H54 (cell line): ENCODE measurements at places on chromosomes 2 and 18.
A peak's percentile ranks its signal among the peaks of the same experiment; 100 is the strongest.

DNA sequence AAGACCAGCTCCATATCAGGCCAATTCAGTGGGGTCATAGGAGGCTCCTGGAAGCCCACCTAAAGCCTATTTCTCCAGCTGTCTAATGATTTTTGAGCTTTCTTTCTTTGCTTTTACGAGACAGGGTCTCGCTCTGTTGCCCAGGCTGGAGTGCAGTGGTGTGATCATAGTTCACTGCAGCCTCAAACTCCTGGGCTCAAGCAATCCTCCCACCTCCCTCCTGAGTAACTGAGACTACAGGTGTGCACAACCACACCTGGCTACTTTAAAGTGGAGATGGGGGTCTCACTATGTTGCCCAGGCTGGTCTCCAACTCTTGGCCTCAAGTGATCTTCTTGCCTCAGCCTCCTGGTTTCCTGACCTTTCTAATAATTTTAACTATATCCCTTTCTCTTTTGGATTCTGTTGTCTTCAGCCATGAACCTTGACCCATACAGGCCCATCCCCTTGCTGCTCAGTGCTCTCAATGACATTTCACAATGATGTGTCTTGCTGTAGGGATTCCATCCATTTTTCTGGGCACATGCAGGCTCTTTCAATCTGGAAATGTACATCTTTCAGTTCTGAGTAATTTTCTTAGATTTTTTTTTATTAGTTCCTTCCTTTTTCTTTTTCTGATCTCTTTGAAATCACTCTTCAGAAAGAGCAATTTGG, 29.7 kb downstream of the GNLY start:
- no peak for DNase-seq

GRCh38 chr2:176685908-176686307, 416.7 kb downstream of the MTX2 start:
- DNase-seq, result no peak

DNA sequence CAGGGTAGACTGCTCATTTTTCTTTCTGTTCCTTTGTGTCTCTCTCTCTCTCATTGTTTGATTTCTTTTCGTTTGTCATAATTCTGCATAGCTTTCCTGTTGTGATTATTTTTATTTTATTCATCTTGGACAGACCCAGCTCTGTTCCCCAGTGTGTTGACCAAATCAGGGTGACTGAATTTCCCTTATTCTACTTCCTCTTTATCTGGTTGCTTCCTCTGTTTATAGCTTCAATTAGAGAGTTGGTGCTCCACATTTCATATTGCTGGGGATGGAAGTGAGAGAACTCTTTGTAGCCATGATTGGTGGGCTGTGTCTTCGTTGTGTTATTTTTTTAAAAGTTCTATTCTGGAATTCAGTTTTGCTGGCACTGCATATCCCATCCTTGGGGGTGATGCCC, 19.1 kb downstream of the PROKR1 start:
- DNase-seq, result no peak

- no peak for DNase-seq
Measured at GRCh38 chr2:235709969-235710879, 216.4 kb downstream of the AGAP1 start.

- no peak for DNase-seq
Measured at GRCh38 chr18:48975120-48975816, 24.5 kb upstream of the SMAD7 start.

DNA sequence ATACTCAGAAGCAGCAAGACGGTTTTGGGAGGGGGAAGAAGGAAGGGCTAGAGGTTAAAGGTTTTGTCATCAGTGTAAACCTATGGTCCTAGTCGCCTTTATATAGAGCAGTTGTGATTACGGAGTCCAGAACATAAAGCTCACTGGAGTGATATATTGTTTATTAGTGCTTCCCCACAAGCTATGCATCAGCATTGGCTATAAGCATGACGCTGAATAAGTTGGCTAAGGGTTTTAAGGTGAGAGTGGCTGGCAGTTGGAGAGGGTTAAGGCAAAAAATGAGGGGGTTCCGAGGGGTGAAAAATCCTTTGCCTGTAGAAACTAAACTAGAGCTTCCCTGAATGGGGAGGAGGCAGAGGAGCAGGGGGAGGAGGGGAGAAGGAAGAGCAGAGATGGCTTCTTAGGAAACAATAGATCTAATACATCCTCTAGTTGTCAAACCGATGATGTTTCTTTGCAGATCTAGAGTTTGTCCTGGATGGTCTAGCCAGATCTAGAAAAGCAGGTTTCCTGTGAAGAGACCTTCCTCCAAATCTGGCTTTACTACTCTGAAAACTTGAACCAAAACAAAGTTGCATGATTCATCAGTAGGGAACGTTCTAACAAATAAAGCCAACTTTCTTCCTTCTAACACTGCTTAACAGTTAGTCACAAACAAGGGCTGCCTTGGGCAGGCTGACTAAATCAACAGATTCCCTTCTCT, 2.5 kb downstream of the KLF7 start:
- DNase-seq, result peak; percentile 34

DNA sequence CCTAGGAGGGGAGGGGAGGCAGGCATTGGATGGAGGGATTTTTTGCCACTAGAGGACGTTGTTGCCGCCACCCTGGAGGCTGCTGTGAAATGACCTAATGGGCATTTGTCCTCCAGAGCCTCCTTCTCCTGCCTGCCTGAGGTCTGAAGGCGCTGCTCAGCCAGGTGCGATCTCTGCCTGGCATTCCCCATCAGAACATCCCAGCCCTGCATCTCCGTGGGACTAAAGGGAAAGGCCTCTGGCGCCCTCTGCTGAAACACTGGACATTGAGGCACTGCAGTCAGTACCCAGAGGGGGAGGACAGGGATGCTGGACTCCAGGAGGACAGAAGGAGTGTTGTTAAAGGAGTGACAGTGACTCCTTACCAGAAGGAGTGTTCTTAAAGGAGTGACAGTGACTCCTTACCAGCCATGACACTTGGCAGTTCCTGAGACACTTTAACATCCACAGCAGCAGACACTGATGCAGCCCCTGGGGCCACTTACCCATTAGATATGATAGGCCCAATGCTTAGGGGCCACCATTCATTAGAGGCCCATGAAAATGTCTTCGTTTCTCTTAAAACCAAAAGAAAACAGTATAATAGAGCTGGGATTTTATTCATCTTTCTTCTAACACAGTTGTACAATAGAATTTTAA, 17.0 kb downstream of the THNSL2 start:
- DNase-seq, result peak; percentile 55

- DNase-seq, result no peak
Measured at GRCh38 chr2:229843613-229844012, 78.2 kb downstream of the TRIP12 start.

DNA sequence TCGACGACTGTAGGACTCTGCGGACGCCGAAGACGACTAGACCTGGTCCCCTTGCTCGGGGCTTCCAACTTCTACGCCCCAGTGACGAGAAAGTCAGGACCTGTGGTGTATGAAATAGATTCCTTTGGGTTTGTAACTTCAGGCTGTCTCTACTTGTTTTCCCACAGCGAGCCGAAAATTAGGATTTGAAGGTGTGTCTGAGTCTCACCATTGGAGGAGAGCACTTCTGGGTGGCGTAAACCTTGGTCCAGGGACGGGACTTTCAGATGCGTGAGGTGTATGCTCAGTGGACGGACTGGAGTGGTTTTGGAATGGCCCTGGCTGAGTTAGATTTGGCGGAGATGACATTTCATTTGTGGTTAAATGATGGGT, 1.3 kb downstream of the BIRC6 start:
- peak; percentile 17 for DNase-seq

- DNase-seq, result peak; percentile 14
Measured at GRCh38 chr18:2641638-2642037, 13.9 kb upstream of the SMCHD1 start.

- DNase-seq, result no peak
Measured at GRCh38 chr18:10563886-10564285, 38.1 kb downstream of the NAPG start.

DNA sequence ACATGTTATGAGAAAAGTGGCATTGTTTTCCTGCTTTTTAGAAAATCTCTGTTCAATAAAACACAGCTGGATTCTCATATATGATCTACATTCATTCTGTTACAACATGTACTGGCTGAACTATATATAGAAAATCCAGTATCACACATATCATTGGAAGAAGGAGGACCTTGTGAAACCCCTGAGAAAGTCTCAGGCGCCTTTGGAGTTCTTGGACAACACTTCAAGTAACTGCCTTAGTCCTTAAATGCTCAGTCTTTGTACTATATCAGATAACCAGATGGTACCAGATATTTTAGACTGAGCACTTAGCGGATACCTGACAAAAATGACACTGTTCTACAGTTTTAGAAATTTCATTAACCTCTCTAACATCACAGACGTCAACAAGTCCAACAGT, 72.2 kb downstream of the ACVR1 start:
- no peak for DNase-seq

DNA sequence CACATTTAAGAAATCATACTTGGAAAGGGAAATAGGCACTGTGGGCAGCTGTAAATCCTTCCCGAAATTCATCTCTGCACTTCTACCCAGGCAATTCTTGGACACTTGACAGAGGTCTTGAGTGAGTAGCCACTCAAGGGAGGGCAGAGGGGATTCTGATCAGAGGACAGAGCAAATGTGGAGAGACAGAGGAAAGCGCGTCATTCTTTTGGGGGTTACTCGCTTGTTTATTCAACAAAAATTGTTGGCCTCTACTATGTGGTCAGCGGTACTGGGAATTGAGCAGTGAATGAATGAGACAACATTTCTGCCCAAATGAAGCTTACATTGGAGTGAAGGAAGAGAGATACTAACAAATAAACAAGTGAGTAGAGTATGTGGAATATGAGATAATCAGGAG, 41.4 kb upstream of the YES1 start:
- DNase-seq, result no peak

GRCh38 chr2:220188031-220188430, 560.6 kb downstream of the SLC4A3 start:
- peak; percentile 30 for DNase-seq

DNA sequence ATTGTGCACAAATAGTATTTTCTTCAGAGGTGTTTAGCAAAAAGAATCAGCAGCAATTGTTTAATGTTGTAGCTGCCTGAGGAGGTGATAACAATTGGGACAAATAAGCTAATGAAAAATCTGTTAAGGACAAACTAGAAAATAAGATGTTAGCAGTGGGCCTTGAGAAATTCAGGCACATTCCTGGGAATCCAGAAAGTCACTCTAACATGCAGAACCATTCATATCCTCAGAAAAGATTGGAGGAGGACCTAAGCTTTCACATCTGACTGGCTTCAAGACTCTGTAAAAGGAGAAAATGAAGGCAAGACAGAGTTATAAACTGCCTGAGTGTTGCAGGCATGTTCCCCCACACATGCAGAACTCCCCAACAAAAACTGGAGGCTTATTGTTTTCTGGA, 353.5 kb upstream of the RGPD4 start:
- no peak for DNase-seq

- DNase-seq, result no peak
Measured at GRCh38 chr2:239144713-239144999, 256.2 kb downstream of the HDAC4 start.

GRCh38 chr2:185291035-185291647, 447.5 kb upstream of the FSIP2 start:
- DNase-seq, result no peak

DNA sequence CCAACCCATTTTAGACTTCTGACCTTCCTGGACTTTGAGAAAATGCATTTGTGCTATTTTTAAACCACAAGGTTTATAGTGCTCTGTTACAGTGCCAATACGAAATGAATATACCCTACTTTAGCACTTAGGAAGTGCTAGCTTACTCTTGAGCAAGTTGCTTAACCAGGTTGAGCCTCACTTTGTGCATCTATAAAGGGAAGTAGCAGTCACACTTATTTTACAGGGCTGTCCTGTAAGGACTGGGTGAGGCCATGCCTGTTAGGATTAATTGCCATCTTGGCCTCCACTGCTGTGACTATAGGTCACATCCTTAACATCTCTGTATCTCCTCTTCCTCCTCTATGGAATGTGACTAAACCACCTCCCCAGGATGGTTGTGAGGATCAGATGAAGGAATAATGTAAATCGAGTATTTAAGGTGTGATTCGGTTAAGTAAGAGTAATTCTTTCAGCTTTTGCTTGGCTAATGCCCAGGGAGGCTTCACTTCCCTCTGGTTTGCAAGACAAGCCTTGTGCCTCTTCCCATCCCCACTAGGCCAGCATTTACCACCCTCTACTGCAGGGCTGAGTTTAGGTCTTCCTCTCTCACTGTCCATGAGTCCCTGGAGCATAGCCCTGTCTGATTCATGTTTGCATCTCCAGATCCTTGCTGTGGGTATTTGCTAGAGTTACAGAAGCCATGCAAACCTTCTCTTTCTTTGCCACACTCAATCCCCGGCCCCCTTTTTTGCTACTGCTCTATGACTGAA, 341.2 kb downstream of the ZNF521 start:
- no peak for DNase-seq

DNA sequence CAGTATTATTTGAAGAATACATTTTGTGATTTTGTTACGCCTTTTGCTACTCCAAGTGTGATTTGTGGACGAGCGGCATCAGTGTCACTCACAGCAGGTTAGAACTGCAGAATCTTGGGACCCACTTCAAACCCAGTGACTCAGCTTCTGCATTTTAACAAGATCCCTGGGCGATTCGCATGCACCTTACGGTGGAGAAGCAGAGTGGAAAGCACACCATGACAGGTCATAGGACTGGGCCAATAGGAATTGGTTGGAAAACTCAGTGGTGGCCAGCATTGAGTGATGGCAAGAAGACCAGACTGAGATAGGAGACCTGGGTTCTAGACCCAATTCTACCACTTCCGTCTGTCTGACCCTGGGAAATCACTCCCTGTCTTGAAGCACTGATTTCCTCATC, 26.3 kb downstream of the CTLA4 start:
- DNase-seq, result no peak

DNA sequence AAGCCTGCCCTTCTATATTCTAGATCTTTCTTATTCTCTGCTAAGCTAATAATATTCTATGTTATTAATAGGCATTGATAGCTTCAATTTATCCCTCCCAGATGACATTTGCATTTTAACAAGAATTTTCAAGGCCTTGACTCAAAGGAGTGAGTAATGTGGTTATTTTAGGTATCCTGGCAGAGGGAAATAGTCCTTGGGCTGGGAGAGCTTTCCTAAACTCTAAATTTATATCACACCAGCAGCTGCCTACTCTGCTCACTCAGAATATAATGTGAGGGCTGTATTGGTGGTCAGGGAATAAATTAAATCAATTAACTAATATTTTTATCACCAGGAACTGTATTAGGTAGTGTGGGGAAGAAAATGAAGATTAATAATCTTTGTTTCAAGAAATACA, 74.8 kb upstream of the ADAM23 start:
- DNase-seq, result no peak

GRCh38 chr18:74870950-74871349, 273.3 kb downstream of the ZNF407 start:
- DNase-seq, result no peak
